Gastroesophageal sphincter (tissue), 4 donors: ENCODE measurements at places on chromosomes 12 and 14. TPM values are rescaled to one million over a fixed set of nuclear protein-coding genes. Genes with fewer than 3 reads are reported as not detected.

- ATAC-seq, result no peak
Observed at GRCh38 chr12:109872-110271, 43.3 kb downstream of the IQSEC3 start.

DNA sequence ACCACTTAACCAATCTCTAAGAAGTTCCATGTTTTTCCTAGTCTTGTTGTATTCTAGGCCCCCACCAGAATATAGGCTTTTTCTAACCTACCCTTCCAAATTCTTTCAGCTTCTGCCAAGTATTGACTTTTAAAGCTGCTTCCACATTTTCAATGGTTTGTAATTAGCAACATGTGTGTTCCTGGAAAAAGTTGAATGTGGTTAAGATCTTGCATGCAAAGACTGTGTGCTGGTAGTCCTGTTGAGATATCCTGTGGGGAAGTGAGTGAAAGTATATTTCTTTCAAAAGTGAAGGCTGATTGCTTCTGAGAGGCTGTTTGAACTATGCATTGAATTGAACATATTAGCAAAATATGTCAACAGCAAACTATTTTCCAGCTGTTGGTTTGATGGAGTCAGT, 646 bp upstream of the OR6C4 start:
- no peak for ATAC-seq

The SLCO1A2 gene
- 0.04 TPM for total RNA-seq

- peak; percentile 1 for ATAC-seq
Observed at GRCh38 chr14:100709289-100710284, 17.1 kb upstream of the DLK1 start.

DNA sequence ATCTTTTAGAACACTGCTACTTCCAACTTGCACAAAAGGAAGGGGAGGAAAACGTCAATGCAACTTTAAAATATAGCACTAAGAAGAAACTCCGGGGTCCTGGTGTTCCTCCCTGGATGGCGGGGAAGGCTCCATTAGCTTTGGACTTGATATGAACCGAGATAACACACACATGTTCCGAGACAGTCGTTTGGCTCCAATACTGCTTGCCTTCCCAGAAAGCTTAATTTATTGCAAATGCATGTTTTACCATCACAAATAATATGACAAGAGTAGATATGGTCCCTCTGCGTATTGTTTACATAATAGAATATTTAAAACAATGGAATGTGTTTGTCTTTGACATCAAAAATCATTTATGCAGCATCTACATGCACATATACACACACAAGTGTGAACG, 87.6 kb upstream of the CLMN start:
- ATAC-seq, result no peak

DNA sequence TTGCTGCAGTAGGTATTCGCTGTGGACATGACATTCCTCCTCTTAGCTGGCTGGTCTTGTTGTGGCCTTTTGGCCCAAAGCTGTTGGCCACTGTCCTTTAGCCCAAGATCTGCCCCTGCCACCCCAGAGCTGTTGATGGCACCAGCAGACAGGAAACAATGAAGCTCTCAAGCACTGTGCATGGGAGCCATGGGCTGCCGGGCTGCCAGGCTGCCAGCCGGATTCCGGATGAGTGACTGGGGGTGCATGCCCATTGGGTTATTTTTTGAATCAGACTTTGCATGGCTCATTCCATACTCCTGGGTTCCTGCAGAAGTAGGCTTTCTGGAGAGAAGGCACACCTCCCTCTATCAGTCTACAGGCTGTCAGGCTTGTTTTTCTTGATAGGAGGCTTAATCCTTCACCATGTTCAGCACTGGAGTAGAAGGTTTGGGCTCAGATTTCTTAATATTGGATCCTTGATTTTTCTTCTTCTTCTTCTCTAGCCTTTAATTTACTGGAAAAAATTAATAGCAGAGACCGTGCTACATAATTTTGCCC, 32.4 kb downstream of the MAX start:
- no peak for ATAC-seq

The EML1 gene
- 121 TPM for total RNA-seq

The NELL2 gene
- not detected for total RNA-seq

DNA sequence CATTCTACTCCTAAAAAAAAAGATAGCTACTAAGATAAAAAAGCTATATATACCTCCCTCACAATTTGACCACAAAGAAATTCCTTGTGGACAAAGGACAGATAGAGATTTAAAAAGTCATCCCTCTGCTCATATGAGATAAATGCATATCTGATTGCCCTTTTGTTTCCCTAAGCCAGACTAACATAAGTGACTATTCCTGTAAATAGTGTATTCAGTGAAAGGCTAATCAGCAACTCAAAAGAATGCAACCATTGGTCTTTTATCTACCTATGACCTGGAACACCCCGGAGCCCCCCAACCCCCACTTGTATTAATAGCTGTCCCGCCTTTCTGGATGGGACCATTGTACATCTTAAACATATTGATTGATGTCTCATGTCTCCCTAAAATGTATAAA, 6.3 kb upstream of the TMPO start:
- ATAC-seq, result no peak

DNA sequence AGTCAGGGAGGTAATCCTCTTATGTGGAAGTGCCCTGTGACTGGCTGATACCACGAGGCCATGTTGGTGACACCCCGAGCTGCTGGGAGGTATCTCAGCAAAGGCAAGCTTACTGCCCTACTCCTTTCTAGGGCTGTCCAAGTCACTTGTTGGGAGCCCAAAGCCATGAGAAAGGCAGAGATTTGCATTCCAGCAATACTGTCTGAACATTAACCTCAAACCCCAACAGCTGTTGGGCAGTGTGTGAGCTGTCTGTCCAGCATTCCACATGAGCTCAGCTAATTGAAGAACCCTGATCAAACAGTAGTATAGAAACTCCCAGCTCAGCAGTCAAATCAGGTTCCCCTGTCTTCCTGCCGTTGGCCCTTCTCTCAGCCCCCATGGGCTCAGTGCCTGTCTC, 9.2 kb downstream of the ABHD4 start:
- ATAC-seq, result no peak

- ATAC-seq, result no peak
Observed at GRCh38 chr14:105026033-105026785, 5.3 kb upstream of the CDCA4 start.

DNA sequence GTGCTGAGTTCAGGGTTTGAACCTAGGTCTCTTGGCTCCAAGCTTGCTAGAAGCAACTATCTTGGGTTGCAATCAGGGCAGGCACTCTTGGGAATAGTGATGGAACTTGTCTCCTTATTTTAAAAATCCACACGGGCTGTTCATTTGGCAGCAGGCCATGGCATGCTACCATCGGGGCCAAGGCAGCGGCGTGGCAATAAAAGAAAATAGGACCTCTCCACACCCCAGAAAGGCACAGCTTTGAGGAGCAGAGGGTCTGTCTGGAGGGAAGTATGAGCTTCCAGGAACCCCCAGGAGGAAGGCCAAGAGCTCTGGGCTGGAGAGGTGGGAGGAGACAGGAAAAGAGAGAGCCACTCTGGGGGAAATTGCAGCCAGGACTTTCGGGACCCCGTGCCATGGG, 15.3 kb downstream of the RPS6KL1 start:
- no peak for ATAC-seq

The FCF1 gene
- 31.9 TPM for total RNA-seq

- ATAC-seq, result peak; percentile 55
Observed at GRCh38 chr14:69693801-69694729, 72.9 kb upstream of the SRSF5 start.

DNA sequence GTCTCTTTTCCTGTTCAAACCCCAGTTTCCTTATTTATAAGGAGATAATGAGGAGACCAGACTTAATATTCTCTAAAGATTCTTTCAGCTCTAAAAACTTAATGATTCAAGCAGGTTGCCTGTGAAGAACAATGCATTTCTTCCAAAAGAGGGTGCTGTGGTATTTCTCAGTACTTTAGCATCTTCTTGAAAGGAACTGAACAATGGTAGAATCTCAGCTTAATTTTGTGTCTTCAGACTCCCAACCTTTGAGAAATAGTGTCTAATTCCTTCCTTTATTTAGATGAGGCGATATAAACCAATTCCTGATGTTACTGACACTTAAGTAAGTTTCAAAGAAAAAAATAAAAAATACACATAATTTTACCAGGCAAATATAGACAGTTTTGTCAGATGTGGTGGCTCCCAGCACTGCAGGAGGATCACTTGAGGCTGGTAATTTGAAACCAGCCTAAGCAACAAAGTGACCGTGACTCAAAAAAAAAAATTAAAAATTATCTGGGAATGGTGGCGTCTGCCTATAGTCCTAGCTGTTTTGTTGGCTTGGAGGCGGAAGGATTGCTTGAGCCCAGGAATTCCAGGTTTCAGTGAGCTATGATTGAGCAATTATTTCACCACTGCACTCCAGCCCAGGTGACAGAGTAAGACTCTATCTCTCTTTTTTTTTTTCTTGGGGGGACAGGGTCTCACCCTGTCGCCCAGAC, 76.9 kb upstream of the PSMA6 start:
- no peak for ATAC-seq

The SYCP3 gene
- total RNA-seq, result not detected

The NKX2-1 gene
- total RNA-seq, result not detected

The CLEC4D gene
- 1.1 TPM for total RNA-seq

The TDG gene
- 30.4 TPM for total RNA-seq

DNA sequence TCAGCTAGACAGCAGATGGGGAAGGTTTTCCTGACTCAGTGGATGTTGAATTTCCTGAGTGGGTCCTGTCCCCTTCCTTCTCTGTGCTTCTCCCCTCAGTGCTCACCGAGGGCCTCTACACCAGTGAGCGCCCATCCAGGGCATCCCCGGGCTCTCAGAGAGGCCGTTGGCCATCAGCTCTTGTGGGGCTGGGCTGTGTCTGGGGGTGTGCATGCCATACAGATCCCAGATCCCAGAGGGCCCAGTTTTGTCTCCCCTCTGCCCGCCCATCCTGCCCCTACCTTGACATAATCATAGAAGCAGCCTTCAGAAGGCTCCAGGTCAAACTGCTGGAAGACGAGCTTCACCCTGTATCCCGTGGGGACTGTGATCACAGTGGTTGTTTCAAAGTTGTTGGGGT, 1.1 kb downstream of the C1R start:
- no peak for ATAC-seq

DNA sequence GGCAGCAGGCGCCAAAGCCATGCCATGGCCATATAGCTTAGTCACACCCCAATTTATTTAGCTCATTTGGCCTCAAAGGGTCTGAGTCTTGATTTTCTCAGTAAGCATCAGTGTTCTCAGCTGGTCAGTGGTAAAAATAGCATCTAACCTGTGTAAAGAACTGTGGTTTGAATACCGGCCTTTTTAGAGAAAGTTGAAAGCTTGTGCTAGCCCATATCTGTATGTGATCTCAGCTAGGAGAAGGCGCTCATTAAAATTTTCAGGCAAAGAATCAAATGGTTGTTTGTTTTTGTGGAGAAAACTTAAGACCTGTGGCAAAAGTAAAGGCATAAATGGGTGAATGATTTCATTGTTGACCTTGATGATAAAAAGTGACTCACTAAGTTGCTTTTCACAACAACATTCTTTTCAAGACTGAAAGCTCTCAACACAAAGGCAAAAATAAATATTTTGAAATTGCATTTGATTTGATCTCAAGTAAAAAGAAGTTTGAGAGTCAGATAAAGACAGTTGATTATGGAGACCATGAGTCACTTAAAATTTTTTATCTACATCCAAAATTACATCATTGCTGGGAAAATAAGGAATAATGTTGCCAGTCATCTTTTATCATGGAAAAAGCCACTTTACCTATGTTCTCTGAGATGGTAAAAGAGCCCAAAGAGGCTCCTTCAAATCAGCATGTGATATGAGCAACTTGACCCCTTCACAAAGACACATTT, 128.5 kb upstream of the RGS6 start:
- ATAC-seq, result no peak

The KCNJ8 gene
- total RNA-seq, result 36.4 TPM

DNA sequence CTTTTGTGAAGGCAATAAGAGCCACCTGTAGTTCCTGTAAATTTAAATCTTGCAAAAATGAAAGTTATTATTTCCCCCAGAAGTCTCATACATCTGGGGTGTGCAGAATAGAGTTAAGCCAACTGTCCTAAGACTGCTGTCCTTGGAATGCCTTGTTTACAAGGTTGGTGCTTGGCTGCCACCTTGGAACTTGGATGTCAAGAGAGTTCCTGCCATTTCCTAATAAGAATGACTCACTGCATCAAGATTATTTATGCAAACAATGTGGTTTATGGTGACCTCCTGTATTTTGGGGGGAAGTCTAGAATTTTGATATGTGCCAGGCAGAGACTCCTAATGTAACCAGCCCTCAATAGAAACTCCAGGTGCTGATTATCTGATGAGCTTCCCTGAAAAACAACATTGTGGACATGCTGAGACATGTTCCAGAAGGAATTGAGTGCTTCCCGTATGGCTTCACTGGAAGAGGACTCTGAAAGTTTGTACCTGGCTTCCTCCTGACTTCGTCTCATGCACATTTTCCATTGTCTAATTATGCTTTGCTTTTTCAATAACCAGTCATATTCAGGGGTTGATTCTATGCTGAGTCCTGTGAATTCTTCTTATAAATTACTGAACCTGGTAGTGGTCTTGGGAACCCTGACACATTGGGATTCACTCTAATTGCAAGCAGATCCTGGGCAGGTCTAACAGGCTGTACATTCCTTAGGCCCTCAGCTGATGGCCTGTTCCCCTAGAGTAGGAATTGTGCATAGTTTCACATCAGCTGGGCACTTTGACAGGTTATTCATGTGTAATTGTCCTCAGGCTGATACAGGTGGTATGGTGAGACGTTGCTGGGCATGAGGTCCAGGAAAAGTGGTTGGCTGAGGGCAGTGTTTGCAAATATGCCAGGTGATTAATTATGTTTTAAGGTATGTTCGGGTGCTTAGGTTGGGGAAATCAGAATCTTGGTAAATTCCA, 1370.7 kb upstream of the TMEM132C start:
- ATAC-seq, result no peak

GRCh38 chr14:53148671-53149070, 4.5 kb downstream of the DDHD1 start:
- no peak for ATAC-seq

The GDF3 gene
- total RNA-seq, result not detected

GRCh38 chr14:93977790-93978581, 1.6 kb upstream of the ASB2 start:
- ATAC-seq, result no peak

The SETD1B gene
- total RNA-seq, result 25.0 TPM

GRCh38 chr12:106178562-106178961, 39.8 kb upstream of the NUAK1 start:
- peak; percentile 13 for ATAC-seq
